ENCODE measurements at places on chromosomes 6 and 20.
A peak's percentile ranks its signal among the peaks of the same experiment; 100 is the strongest.

DNA sequence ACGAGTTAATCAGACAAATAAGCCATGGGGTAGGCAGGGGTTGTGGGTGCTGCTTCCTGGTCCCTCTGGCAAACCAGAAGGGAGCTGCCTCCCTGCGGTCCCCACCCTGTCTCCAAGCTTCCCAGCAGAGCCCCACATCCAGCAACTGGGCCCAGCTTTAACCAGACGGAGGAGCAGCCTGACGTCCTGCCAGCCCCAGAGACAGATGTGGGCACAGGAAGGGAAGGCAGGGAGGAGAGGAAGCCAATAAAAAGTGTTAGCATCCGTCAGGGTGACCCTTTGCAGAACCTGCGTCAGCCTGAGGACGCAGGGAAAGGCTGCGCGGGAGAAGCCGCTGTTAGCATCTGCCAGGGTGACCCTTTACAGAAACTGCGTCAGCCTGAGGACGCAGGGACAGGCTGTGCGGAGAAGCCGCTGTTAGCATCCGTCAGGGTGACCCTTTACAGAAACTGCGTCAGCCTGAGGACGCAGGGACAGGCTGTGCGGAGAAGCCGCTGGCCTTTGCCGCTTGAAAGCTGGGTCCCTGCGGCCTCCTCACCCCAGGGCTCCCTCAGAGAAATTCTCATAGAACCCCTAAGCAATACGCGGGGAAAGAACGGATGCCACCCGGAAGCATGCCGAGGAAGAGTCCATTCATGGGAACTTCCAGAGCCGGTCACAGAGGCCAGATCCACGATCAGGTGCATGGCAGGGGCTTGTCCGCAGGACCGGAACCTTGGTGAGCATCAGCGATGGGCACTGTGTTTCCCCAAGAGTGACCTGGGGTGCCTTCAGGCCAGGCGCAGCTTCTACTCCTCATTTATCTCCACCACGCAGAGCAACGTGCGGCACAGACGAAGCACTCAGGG lies 15.9 kb downstream of the DLL1 start:
- DNase-seq = no peak

GRCh38 chr6:25223490-25223991 lies 55.6 kb upstream of the CARMIL1 start:
- DNase-seq = peak; percentile 32

GRCh38 chr20:13778827-13779226 lies 5.9 kb downstream of the ESF1 start:
- DNase-seq = no peak

DNA sequence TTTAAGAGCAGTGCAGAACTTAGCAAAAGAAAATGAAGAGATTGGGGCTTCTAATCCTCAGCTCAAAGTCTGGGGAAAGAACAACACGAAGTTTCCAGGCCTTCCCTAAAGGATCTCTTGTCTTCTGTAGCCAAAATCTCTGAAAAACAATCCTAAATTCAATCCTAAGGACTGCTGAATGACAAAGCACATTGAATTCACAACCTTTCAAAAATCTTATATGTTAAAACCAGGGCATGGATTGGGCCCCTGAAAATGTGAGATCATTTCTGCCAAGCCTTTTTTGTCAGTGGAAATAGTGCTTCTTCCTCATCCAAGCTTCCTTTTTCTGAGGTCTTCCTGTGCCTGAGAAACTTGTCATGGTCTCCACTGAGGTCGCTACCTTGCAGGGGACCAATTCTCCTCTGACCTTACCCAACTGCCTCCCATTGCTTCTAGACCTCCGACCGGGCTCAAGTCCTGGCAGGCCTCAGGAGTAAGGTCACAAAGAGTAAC lies 126.2 kb upstream of the ARID1B start:
- no peak for DNase-seq

- no peak for DNase-seq
Measured at GRCh38 chr6:99711302-99711701, 104.7 kb downstream of the PRDM13 start.

DNA sequence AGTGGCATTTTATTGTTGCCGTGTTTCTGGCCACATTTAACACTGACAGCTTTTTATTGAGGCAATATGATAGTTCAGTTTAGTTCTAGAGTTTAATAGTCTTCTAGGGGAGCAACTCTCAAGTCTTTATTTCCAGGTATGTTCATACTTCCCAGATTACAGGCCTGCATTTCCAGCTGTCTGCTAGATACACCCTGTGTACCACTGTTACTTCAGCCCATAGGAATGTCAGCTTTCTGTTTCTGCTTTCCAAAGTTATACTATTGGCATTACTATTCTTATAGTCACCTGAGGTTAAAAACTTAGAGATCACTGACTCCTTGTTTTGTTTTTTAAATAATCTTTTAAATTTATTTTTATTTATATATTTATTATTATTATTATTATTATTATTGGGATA lies 7.6 kb downstream of the ZNF451 start:
- DNase-seq = no peak

GRCh38 chr20:46657137-46657536 lies 5.9 kb upstream of the SLC13A3 start:
- DNase-seq = no peak

GRCh38 chr20:44104798-44105517 lies 82.0 kb downstream of the JPH2 start:
- DNase-seq = no peak

DNA sequence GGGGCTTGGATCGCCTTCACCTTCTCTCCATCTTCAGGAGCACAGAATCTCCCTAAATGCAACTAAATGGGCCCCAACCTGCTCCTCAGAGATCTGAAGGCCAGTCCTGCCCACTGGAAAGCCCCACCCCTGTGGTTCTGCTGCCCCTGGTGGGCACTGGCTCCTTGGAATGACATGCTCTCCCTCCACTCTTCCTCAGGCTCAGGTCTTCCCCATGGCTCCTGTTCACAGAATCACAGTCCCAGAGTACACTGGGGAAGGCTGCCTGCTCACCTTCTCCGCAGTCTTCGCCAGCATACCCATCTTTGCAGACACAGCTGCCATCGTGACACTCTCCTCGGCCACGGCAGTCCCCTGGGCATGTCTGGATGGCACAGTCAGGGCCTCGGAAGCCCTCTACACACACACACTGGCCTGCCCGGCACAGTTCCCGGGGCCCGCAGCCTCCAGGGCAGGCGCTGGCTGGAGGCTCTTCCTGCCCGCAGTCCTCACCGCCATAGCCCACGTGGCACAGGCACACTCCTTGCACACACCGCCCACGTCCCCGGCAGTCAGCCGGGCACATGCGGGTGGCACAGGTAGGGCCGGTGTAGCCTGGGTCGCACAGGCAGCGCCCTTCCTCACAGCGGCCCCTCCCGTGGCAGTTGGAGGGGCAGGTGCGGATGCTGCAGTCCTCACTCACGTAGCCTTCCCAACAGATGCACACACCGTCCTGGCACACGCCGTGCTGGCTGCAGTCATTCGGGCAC lies 13.6 kb downstream of the TNXB start:
- no peak for DNase-seq

GRCh38 chr6:111338843-111339242 lies 144.2 kb downstream of the REV3L start:
- no peak for DNase-seq

DNA sequence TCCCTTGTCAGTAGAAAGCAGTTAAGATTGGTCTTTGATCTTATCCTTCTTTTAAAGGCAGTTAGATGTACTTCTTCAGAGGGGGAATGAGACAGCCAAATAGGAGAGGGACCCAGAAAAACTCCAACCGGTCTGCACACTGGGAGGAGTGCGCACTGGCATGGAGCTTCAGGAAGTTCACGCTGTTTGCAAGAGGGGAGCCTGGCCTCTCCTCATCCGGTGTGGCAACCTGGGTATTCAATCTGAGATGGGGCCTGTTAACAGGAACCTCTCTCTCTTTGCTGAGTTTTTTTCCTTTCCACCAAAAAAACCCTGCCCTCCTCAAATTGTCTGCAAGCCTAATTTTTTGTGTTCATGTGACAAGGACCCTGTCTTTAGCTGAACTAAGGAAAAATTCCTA lies 162.5 kb upstream of the OLIG3 start:
- no peak for DNase-seq

DNA sequence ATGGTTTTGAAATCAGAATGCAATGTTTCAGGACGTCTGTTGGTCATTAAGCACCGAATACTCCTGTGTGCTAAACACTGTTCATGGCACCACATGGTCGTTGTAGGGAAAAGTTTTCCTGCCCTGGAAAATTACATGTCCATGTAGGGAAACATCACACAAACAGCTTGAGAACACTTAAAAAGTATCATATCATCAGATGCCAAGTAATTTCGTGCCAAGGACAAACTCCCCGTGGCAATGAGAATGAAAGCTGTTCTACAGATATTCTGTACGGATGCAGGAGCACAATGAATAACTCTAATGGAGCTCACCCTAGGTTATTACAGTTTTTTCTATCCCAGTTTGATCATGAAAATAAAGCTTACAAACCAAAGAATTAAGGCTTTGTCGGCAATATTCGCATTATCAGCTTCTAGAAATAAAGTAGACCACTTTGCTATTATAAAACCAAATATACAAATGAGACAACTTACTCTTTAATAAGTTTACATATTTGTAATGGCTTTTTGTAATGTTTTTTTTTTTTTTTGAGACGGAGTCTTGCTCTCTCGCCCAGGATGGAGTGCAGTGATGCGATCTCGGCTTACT lies 4.6 kb upstream of the DST start:
- DNase-seq = no peak

DNA sequence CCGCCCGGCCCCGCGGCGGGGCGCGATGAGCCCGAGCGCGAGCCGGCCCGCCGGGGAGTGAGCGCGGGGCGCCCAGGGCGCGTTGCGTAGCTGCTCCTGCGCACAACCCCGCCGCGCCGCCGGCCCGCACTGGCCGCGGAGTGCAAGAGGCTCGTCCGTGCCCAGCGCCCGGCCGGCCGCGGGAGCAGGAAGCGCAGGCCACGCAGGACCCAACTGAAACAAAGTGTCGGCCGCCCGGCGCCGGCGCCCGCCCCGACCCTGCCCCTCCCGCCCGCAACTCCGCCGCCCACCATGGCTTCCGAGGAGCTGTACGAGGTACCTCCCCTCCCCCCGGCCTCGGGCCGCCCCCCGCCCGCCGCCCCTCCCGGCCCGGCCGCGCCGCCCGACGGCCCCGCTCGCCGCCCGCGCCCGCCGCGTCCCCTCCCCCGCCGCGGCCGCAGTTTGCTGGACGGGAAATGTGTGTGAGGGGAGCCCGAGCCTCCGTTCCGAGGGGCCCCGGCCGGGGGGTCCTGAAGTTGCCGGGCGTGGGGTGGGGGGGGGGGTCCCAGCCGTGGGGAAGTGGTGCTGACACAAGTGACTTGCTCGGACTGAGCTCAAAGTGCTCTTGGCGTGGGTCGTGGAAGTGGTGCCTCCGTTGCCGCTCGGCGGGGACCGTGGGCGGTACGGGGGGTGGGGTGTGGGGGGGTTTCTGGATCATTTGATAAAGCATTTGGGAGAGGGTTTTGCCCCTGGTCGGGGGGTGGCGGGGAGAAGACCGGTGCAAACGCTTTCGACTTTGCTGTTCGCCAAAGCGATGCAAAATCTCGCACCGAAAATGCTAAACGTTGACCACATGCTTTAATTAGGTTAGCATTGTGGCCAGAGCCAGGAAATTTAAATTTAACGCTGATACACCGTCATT lies 539 bp downstream of the CDYL start:
- DNase-seq = peak; percentile 47

DNA sequence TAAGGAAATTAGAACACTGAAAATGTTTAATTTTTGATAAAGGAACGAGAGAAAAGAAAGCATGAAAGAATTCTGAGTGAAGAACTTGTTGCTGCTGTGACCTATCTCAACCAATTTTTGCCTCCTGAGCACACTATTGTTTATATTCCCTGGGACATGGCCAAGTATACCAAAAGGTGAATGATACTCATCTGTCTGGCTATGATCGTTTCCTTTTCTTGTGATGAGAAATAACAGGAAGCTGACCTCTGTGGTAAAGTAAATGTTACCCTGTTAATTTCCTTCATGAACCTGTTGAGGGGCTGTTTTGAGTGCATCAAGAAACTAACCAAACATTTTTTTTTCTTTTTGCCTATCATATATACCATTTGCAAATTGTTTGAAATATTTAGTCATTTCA lies 69.1 kb downstream of the FIG4 start:
- DNase-seq = no peak

All from progenitor cell of endocrine pancreas (in vitro differentiated cells).